Stimulated activated naive CD8-positive, alpha-beta T cell treated with anti-CD3 and anti-CD28 coated beads, Interleukin-15, Interleukin-2, amounts not matched to agents 100 U/mL and 50 U/mL, for 24 hours (primary cell): ENCODE measurements at places on chromosomes 11 and 22.

GRCh38 chr11:125164422-125165110, at the start of gene PKNOX2:
TSS of gene PKNOX2 (plus strand) at chr11:125164751. CDS start at chr11:125351306, 186,555 bp downstream.
- DNase-seq, result peak; percentile 78

DNA sequence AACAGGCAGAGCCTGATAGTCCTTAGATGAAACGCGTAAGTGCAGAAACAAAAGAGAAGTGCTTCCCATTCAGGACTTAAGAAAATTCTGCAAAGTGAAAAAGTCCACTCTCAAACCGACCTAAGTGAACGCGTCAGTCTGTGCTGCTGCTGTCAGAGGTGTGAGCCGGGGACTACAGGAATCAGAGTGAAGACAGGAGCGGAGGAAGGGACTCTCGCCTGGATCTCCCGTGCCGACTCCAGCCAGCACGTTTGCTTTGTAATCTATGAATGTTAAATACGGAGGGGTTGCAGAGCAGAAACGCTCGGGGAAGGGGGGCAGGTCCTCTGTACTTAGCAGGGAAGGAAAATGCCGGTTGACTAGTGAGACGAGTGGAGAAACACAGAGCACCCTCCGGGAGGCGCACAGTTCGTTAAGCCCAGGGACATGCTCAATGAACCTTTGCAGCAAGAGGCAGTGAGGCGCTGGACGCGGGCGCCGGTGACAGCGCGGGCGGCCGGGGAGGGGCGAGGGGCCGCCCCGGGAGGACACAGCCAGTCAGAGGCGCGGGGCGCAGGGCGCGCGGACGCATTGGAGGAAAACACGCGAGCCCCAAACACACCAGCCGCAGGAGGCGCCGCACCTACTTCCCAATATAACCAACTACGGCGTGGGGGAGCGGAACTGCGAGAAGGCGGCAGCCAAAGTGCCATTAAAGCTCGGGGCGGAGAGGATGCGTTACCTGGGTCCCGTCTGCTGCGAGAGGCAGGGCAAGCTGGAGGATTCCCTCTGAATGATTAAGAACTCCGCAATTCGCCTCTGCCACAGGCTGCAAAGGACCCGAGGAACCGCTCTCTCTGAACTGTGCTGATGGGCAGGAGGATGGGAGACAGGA, at the start of gene CNTN5:
TSS of gene CNTN5 (plus strand) at position 598 of the 874 bp plus-strand sequence.
- peak; percentile 19 for DNase-seq

GRCh38 chr11:4181782-4182721, 87.5 kb downstream of the RRM1 start:
- DNase-seq, result peak; percentile 52

DNA sequence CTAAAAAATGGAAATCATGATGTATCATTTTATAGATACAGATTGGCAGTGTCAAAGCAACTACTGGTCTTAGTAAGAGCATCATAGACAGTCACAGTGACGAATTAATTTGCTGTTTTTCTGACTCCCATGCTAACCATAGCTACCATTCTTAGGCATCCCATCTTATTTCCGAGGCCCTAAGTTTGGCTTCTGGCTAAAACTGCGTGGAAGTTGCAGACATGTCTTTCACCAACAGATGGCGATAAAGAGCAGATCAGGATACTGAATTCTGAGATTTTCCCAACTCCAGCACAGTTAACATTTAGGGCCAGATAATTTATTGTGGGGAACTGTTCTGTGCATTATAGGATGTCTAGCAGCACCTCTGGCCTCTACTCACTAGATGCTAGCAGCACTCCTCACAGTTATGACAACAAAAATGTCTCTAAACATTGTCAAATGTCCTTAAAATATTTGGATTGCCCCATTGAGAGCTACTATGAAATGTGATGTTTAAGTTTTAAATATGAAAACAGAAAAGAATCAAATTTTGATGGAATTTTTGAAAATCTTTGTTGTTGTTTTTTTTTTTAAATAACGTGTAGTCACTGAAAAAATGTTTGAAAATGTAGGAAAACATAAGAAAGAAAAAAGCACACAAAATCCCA, 16.3 kb downstream of the OR2AG2 start:
- peak; percentile 45 for DNase-seq

- DNase-seq, result no peak
These were observed 961 bp downstream of the IPO7 start for GRCh38 chr11:9385327-9385899.
